ENCODE measurements at places on chromosomes 2 and 18.

- DNase-seq: no peak
Measured at GRCh38 chr2:100936070-100936741, 65.9 kb upstream of the RPL31 start.

DNA sequence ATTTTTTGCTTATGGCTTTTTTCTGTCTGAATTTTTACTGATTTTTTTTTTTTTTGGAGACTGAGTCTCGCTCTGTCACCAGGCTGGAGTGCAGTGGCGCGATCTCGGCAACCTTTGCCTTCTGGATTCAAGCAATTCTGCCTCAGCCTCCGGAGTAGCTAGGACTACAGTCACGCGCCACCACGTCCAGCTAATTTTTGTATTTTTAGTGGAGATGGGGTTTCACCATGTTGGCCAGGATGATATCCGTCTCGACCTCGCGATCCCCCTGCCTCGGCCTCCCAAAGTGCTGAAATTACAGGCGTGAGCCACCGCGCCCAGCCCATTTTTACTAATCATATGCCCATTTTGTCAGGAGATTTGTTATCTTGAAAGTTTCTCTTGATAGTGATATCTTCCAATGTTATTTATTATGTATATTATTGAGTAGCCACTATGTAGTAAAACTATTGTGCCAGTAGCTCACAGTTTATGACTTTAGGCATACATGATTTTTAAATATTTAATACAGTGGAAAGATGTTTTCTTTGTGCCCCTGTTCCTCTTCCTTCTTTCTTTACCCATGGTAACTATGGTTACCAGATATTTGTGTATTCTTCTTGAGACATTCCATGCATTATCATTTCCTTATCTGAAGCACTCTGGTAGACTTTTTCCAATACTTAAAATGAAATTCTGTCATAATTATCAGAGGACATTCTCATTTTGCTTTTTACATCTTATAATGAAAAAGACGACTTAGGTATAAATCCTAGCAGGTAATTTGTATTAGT lies 2.1 kb downstream of the HAT1 start:
- no peak for DNase-seq

- no peak for DNase-seq
Measured at GRCh38 chr2:218849721-218850120, 9.9 kb upstream of the WNT6 start.

DNA sequence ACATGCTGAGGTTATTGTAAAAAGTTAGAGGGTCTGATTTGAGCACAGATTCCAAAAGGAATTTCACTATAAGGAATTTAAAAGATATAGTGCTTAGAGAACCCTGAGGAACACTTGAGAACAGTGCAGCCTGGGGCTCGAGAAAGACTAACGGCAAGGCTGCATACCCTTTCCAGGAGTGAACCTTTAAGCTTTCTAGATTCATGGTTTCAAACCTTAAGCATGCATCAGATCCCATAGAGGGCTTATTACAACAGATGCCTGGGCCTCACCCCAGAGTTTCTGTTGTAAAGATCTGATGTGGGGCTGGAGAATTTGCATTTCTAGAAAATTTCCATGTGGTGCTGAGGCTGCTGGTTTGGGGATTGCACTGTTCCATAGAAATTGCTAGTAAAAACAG lies 90.5 kb upstream of the IL1R2 start:
- DNase-seq: no peak

- DNase-seq: no peak
Measured at GRCh38 chr18:6333981-6334380, 80.7 kb downstream of the L3MBTL4 start.

DNA sequence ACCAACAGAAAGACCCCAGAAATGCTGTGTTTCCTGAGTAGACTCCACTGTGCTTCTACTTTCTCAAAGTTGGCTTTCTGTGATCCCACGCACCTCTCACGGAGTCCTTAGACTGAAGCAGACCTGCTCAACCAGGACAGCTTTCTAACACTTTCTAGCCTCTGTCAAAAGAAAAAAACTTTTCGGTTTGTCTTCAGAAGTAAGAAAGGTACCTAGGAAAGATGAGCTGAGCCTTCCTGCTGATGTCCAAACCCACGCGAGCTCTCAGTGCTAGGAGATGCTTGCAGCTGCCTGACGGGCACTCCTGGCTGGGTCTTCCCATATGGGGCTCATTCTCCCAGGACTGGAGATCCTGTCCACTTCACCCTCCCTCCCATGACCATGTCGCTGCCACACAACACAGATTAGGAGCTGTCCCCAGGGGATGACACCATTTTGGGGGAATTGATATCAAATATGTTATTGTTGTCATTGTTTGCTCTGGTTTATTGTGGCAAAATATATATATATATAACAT lies 49.2 kb upstream of the DAPL1 start:
- no peak for DNase-seq

- DNase-seq: no peak
Measured at GRCh38 chr2:24725956-24726355, 67.2 kb downstream of the PTRHD1 start.

DNA sequence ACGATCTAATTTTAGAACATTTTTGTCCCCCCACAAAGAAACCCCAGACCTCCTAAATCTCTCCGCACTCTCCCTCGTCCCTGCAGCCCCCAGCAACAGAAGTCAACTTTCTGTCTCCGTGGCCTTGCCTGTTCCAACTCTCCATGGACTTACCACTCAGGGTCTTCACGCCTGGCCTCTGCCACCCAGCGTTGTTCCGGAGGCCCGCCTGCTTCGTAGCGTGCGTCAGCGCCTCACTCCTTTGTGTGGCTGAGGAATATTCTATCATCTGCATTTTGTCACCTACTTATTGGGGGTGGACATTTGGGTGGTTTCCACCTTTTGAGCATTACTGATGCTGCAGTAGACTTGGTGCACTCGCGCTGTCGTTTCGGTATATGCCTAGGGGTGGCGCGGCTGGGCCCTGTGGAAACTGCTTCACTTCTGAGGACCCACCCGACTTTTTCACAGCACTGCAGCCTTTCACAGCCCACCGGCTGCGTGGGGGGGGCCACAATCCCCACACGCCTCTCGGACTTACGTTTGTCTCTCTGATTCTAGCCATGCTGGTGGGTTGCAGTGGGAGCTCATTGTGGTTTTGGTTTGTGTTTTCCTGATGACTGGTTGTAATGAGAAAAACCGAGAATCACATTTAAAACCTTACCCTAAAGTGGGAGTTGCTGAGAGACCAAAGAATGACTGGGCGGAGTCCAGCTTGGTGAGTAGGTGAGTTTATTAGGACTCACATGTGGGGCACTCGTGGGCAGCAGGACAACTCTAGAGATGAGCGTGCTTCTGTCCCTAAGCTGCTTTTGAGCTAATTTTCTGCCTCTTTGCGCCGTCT lies 1.4 kb upstream of the HSBP1L1 start:
- no peak for DNase-seq

- no peak for DNase-seq
Measured at GRCh38 chr2:45353879-45354278, 257.2 kb downstream of the SRBD1 start.

DNA sequence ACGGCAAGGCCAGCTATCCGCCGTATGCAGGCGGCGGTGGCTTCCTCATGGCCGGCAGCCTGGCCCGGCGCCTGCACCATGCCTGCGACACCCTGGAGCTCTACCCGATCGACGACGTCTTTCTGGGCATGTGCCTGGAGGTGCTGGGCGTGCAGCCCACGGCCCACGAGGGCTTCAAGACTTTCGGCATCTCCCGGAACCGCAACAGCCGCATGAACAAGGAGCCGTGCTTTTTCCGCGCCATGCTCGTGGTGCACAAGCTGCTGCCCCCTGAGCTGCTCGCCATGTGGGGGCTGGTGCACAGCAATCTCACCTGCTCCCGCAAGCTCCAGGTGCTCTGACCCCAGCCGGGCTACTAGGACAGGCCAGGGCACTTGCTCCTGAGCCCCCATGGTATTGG lies 3.1 kb downstream of the B3GNT7 start:
- DNase-seq: no peak

- DNase-seq: no peak
Measured at GRCh38 chr2:54723996-54724559, 616 bp downstream of the EML6 start.

GRCh38 chr2:73020657-73021370 lies 50.7 kb downstream of the SFXN5 start:
- no peak for DNase-seq

DNA sequence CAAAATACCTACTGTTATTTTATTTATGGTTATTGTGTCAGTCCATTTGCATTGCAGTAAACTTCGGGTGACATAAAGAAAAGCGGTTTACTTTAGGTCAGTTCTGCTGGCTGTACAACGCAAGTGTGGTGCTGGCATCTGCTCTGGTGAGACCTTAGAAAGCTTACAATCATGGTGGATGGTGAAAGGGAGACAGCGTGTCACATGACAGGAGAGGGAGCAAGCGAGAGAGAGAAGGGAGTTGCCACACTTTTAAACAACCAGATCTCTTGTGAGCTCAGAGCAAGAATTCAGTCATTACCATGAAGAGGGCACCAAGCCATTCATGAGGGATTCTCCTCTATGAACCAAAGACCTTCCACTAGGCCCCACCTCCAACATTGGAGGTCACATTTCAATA lies 2.0 kb upstream of the FAM171B start:
- DNase-seq: no peak
